ENCODE measurements at places on chromosomes 6 and 20.

GRCh38 chr6:105748737-105749161, 337.4 kb upstream of the PRDM1 start:
- DNase-seq, result no peak

DNA sequence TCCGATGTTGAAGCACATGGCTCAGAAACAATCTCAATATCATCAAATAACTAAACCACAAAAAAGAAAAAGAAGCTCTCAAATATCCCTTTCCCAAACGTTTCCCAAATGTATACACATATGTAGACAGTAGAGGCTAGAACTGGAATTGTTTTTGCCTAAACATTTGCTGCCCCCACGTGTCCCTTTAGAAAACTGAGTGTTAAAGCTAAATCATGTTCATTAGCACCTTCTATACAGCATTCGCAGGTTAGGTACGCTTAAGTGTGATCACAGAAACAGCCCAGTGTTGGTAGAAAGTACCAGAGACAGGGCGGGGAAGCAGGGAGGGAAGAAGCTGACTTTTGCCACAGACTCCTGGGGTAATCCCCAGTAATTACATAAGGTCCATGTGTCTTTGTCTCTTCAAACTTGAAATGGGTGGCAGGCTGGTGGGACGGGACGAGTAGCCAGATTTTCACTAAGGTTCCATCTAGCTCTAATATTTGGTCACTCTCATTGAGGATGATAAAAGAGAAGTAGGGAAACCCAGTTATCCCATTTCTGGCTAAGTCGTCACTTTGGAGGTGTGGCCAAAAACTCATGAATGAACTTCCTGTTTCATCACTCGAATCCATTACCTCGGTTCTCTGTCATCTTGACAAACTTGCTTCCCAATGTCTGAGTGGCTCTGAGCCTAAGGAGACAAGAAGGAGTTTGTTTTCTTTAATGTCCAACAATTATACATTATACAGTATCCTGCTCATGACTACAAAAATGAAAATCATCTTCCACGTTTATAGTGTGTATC, 15.0 kb upstream of the TFAP2A start:
- DNase-seq, result no peak

DNA sequence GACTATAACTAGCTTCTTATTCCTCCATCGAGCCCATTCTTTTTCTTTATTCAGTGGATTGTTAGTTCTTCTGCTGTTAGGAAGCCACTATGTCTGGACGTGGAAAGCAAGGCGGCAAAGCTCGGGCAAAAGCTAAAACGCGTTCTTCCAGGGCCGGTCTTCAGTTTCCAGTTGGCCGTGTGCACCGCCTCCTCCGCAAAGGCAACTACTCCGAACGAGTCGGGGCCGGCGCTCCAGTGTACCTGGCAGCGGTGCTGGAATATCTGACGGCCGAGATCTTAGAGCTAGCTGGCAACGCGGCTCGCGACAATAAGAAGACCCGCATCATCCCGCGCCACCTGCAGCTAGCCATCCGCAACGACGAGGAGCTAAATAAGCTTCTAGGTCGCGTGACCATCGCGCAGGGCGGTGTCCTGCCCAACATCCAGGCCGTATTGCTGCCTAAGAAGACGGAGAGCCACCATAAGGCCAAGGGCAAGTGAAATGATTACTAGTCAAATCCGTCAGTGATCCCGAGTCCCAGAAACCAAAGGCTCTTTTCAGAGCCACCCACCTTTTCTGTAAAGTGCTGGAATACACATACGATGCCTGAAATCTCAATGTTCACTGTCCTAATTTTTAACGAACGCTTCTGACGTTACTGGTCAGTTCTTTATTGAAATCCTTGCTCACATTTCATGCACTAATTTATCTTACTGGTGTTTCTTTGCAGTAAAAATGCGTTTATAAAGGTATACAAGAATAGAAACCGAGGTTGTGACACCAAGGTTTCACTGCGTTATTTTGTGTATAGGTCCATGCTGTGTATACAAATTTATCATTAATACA, 129.9 kb downstream of the HFE start:
- DNase-seq, result peak; percentile 72

- no peak for DNase-seq
Observed at GRCh38 chr6:32375739-32376529, 4.2 kb upstream of the TSBP1 start.

DNA sequence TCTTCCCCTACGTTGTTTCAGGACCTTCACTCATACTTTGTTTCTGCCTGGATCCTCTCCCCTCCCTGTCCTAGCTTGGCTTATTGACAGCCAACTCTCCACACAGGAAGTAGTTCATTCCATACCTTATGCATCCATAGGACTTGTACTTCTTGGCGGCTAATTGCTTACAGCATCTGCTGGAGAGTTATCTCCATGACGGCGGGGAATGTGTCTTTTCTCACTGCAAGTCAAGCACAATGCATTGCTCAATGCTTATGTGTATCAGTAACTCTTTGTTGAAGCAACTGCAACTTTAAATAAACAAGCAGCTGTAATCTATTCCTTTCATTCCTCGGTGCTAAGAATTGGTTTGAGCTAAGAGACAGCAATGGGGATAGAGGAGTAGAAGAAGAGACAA, 551.3 kb upstream of the EPHA7 start:
- DNase-seq, result no peak

DNA sequence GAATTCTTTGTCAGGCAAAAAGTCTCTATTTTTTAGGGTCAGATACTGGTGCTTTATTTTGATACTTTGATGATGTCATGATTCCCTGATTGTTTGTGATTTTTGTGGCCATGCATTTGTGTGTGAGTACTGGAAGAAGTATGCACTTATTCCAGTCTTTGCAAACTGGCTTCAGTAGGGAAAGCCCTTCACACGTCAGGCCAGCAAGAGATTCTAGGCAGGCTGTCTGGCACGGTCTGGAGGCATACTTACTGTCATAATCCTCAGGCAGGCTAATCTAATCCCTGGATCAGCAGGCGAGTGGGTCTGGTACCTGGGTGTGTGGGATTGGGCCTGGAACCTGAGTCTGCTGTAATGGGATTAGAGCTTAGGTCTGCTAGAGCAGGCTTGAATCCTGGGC, 391.8 kb upstream of the MMS22L start:
- no peak for DNase-seq

GRCh38 chr20:31716351-31716750, 6.3 kb downstream of the BCL2L1 start:
- DNase-seq, result no peak

DNA sequence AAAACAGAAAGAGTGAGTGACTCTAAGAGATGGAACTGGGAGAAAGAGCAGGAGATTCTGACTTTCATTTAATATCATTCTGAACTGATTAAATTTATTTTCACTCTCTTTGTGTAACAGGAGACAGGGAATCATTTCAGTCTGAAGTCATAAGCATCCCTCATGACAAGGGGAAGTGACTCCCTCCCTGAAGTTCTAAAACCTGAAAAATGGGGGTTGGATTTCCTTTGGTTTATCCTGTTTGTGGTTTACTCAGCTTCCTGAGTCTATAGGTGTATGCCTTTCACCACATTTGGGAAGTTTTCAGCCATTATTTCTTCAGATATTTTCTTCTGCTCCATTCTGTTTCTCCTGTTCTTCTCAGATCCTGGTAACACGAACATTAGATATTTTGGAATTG, 3.4 kb upstream of the FKBP1A start:
- no peak for DNase-seq

- DNase-seq, result peak; percentile 50
Observed at GRCh38 chr6:31270788-31271640, 878 bp downstream of the HLA-C start.

DNA sequence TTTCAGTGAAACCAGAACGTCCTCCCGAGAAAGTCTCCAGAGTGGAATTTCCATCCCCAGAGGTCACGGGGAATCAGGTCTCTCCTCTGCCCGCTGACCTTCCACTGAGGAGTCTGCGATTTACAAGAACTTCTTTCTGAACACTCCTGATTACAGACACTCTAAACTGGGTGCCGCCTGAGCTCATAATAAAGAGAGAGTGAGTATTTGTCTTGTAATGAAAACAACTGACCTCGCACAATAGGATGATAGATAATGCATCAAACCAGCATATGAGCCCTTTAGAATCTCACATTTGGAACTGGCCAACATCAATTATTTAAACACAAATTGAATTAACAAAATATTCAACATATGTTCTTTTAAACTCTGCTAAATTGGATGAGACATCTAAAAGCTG, 47.5 kb downstream of the DLL1 start:
- DNase-seq, result no peak

DNA sequence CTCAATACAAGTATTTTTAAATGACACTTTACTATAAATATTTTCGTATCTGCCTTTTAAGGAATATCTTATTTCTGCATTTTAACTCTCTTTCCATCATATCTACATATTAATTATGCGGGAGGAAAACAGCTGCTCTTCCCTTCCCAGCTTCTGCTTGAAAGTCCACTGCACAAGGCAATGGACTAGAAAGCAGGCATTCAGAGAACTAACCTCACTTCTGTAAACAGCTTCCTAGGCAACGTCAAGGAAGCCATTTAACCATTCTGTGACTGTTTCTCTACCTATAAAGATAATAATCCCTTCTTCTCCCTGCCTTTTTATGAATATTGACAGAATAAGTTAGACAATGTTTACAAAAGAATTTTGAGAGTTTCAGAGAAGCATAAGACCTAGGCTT, 319.4 kb downstream of the BTBD9 start:
- DNase-seq, result no peak

DNA sequence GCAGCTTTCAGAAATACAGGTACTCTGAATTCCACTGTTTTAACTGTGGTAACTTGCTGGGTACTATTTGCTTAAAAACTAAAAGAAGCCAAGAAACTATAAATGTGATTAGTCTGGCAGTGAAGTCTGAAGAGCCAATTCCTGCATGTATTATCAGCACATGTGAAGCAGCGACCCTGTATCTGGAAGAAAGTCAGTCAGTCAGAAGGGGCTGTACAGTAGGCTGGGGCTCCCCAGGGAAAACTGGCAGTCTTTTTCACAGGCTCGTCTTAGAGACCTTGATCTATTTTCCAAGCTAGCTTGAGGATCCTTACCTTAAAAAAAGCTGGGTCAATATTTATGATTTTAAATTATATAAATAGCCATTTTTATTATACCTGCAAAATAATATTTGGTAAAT, 104.9 kb downstream of the PDSS2 start:
- no peak for DNase-seq

GRCh38 chr6:103784117-103784516, 1075.6 kb downstream of the HACE1 start:
- DNase-seq, result no peak

DNA sequence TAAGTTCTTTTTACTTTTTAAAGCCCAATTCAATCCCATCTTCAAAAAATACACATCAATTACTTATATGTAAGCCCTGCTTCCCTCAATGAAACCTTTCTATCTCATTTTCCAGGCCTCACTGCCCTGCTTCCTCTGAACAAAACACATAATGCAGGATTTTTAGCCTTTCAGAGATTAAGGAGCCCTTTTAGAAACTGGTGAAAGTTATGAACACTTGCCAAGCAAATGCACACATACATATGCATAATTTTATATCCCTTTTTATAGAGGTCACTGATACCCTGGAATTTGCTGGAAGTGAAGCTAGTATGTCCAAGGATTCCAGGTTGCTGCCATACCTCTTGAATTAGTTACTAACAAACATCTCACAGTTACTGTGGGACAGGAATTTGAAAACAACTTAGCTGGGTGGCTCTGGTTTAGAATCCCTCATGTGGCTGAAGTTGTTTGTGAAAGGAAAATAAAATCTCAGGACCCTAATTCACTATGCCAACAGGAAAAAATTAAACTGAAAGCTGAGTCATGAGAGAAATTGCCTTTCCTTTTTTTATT, 75.8 kb downstream of the UBE3D start:
- DNase-seq, result no peak

GRCh38 chr6:135651964-135652755, 154.6 kb upstream of the AHI1 start:
- no peak for DNase-seq

DNA sequence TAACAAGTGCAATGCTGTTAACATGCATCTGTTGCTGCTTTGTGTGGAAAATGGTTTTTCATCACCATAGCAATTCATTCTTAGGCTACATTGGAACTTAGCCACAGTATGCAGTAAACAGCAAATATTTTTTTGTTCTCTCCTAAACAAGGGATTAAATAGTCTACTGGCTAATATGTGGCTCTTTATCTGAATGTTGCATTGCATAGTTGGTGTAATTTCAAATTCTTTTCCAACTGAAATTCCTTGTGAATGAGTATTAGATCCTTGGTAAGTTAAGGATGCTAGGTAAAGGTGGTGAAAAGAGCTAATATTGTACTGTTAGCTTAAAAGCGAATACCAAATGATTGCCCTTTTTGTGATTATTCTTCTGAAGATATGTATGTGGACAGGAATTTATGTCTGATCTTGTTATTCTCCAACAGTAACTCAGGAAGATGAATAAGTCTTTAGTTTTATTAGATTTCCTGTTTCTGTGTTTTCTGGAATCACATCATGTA, 958 bp downstream of the MLIP start:
- DNase-seq, result no peak

GRCh38 chr6:39327507-39327906, 5.0 kb upstream of the KCNK16 start:
- DNase-seq, result no peak

DNA sequence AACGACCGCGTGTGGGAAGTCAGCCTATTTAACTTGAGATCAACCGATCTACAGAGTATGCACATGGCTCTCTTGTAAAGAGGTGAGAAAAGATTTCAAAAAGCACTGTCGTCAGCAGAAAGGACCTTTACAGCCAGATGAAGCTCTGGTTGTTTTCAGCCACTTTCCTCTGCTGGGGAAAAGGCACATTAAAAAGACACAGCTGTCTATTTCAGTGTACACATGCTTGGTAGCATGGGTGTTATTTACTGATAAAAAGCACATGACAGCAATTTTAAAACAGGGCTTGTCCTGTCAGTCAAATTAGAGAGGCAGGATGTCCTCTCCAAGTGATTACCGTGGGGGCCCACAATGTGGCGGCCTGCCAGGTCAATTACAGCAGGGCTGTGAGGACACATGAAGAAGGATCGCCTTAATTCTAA, 188.9 kb downstream of the PRKN start:
- no peak for DNase-seq

DNA sequence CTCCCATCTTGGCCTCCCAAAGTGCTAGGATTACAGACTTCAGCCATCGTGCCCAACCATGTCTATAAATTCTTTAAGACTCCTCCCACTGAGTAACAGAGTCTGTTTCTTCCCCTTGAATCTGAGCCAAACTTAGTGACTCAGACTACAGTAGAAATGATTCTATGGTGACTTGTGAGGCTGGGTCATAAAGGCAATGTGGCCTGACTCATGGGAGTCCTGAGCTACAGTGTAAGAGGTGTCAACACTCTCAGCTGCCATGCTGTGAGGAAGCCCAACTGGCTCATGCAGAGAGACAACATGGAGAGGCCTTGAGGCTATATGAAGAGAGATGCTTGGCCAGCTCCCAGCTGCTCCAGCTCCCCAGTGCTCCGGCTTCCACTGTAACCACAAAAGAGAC, 5.2 kb upstream of the NRSN2 start:
- DNase-seq, result peak; percentile 52

Data from activated naive CD4-positive, alpha-beta T cell treated with Interleukin-2 at 50 U/mL for 16 hours (primary cell).